ENCODE measurements at places on chromosomes 2 and 18.

GRCh38 chr2:58215429-58215828 lies 25.7 kb downstream of the FANCL start:
- DNase-seq, result no peak

DNA sequence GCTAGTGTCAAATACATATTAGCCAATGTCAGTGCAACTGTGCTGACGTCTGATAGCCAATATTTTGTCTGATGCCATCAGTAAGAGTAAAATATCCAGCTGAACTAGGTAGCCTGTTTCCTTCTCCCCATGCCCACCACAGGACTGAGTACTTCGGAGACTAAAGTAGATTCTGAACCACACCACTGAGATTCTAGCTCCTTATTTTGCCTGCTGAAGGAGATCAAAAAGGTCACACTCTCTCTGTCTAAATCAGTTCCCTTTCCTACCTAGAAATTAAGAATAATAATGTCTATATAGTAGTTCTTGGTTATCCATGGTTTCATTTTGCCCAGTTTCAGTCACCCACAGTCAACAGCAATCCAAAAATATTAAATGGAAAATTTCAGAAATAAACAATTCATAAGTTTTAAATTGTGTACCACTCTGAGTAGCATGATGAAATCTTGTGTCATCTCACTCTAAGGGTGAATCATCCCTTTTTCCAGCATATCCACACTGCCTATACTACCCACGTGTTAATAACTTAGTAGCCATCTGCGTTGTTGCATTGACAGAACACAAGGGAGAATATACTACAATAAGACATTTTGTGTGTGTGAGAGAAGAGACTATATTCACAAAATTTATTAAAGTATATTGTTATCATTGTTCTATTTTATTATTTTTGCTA lies 1043.3 kb upstream of the PIK3C3 start:
- no peak for DNase-seq

DNA sequence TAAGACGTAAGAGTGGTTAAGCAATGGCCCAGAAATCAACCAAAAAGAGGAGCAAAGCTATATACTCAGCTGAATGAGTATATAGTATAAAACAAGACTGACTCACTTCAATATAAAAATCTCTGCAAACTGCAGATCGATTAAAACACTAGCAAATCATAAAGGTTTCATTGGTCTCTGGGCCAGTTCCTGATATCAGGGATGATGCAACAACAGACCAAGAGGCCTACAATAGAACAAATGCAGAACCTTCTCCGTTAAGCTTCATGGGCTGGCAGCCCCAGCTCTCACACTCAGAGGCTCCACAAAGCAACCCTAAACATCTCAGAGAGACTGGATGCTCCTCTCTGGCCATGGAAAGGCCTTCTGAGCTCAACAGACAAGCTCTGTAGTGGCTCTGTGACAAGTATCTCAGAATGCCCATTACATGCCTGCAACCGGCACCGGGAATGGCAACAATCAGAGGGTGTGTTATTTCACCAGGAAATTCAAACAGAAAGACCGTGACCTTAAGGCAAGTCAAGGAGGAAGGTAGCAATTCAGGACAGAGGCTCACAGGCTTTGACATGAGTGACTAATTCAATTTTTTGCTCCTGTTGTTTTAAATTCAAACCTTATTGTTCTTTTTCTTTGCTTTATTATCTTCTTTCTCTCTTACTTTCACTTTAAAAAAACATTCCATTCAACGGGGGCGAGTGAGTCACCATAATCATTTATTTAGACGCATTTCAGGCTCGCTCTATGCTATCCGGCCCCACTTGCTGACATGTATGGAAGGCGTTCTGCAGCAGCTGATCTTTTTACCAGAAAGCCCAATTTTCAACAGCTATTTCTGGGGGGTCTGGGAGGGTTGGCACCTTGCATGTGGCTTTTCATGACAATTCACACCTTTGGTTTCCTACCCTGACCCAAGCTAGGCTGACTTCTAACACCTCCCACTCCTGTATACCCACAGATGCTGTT lies 15.1 kb downstream of the CYRIA start:
- DNase-seq, result no peak

GRCh38 chr2:35651688-35652323 lies 703.8 kb upstream of the CRIM1 start:
- no peak for DNase-seq

GRCh38 chr2:120620025-120620793 lies 115.5 kb upstream of the GLI2 start:
- no peak for DNase-seq

DNA sequence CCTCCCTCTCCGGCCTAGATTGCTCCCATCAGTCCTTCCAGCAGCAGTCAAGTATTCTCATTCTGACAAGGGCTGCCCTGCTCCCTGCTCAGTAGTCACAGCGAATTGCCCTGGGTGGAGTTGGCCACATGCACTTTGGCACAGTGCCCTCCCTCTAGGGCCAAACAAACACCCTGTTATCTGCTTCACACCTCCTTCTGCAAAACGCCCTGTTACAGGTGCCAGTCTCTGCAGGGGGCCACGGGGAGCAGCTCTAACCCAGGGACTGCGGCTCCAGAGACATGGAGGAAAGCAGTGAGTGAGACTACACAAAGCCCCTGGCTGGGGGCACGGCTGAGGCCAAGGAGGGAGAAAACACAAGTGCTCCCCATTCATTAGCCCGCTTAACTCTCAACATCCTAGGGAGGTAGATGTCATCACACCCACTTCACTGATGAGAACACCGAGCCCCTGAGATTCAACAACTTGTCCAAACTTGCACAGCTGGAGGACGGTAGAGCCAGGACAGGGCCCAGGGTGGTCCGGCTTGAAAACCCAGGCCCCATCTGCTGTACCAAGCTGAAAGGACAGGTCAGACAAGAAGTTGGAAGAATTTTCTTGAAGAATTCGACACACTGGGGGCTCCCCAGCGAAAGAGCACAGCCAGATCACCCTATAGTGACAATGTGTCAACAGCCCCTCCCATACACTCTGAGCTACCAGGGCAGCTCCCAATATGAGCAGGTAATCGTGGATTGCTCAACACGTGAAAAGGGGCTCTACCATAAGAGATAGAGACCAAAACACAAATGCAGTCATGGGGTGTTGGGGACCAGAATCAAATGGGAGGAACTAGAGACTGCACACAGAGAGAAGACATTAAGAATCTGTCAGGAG lies 8.7 kb upstream of the TFCP2L1 start:
- no peak for DNase-seq

DNA sequence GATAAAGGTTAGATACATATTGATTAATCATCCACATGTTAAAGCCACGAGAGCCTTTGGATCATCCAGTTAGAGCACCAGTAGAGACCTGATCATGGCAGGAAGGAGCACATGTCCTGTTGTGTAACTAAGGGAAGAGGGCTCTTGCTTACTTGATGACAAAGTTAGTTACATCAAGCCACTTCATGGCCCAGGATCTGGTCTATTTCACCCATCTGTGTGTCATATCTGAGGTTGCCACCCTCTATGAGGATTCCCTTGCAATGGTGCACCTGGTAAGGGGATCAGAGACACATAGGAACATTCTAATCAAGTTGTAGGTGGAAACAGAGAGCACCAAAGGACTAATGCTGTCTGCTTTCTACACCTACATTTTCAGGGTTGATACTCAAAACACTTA lies 6.7 kb downstream of the ANKAR start:
- no peak for DNase-seq

GRCh38 chr2:207231106-207231865 lies 65.5 kb upstream of the KLF7 start:
- DNase-seq, result no peak

DNA sequence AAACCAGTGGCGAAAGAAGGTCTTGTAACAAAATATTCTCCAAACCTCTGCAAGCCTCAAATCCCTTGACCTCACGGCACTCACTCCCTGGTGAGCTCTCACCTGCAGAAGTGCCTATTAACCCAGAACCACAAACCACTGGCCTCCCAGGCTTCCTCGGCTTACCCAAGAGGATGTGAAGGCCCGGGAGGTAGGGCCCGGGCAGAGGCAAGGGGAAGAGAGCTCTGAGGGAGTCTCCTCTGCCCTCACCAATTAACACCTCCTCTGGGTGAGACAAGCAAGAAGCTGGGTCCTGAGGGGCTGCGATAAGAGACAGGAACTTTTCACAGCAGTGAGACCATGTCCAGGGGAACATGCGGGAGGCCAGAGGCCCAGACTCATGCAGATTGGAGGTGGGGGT lies 53.7 kb downstream of the EMX1 start:
- DNase-seq, result no peak

DNA sequence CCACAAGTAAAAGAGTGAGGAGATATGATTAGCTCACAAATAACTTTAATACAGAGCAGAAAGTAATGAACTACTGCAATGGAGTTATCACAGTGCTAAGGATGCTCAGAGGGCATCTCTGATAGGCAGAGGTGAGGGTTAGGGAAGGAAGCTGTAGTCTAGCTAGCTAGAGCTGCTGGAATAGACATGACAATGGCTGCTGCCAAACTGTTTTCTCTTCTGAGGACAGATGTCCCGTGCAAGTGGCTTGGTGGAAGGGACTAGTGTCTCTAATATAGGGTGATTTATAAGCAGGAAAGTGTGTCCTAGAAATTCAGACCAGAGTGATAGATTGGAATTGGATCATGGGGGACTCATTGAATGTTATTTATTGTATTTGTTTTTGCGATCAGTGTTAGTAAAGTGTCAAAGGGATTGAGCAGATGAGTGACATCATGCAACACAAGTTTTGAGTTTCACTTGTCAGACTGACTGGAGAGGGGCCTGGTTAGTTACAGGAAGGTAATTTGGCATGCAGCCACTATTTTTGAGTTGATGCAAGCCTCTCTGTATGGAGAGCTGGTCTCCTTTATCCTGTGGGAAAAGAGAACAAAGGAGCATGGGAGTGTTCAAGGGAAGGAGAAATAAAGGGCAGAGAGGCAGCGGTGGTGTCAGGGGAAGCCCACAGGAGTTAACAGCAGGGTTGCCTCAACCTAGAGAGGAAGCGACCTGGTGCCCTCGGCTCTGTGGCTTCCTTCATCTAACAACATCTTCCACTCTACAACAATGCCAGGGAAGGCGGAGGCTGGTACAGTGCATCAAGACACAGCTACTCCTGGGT lies 1.9 kb downstream of the CTLA4 start:
- DNase-seq, result no peak

DNA sequence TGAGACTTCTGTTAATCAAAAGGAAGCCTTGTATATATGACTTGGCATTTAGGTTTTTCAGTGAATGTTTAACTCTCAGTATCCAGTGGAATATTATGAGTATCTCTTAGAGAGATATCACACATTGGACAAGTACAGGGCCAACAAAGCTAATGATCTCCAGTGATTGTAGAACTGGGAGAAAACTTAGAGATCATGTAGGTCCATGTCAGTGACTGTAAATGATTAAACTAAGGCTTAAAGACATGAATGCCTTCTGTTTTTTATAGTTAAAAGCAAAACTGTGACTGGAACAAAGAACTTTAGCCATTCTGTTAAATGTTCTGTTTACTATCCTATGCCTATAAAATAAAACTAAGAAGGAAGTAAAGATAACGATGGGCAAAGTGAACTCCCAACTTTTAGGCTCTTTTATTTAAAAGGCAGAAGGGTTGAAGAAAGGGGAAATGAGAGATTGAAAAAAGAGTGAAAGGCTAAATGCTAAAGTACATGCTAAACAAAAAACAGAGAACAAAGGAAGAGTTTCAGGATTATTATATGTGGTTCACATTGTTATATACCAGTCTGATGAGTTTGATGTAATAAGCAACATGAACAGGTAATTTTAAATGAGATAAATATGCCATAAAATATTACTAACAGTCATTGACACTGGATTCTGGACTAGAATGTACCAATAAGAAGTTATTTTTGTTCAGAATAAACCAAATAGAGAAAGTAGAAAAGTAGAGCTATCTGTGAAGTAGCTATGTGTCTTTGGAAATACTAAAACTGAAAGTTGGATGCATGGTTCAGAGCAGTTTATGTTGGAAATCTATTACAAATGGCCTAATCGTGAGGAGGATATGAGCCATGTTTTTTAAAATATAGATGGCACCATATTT lies 37.1 kb upstream of the TNFRSF11A start:
- DNase-seq, result no peak

DNA sequence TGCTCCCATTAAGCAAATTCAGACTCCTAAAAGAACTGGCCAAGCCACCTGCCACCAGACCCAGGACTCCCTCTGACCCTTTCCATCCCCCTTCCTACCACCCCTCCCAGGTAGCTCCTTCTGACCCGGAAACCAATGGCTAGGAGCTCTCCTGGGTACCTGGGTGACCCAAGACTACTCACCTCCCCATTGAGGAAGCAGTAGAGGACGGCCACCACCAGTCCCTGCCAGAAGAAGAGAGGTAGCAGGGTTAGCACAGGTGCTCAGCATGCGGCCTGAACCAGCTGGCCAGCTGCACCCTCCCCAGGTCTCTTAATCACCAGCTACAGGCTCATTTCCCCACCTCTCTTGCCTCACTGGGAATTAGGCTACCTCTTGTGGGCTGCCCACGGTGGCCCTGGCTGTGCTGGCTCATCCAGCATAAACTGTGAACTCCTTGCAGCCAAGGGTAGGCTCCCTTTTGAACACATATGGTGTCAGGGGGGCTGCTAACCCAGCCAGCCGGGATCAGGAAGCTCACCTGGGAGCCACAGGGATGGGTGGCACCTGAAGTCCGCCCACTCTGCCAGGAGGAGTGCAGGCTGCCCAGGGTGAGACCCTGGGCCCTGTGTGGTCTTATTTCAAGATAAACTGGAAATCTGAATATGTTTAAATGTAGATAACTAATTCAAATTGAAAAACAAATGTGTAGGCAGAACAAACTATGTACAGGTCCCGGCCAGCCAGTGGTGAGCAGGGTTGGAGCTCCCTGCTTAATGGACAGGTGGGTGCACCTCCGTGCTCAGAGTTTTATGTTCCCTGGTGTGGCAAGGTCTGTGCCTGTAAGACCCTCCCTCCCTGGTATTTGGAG lies 9.9 kb downstream of the TMEM37 start:
- DNase-seq, result no peak

DNA sequence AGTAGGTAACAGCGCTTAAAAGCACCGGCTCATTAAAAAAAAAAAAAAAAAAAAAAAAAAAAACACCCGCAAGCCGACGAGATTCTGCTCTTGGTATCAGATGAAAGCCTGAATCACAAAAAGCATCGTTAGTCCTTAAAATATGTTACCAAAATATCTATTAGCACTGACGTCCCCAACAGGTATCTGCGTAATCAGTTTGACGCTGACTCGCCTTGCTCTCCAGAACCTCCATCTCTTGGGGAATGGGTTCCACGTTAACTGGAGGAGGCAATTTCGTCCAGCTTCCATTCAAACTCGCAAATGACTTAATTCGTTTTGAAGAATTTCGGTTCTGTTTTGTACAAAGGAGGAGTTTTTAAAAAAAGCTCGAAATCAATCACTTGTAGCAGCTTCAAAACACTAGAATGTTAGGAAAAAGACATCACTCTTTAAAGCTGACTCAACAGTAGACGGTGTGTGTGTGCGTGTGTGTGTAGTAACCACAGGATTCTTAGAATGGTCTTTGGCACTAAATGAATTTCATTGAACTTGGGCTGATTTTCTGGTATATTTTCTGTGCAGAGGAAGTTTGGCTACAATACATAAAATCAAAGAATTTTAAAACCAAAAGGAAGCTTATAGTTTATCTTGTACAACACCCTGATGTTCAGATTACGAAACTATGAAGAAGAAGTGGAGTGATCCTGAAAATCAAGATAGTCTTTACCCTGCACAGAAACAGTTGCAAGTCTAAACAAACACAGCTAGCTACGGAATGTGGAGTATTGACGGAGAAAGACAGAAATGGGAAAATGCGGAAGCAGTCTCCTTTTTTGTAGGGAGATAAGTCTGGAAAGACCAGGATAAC lies 1.1 kb upstream of the PGAP1 start:
- DNase-seq, result no peak
